ENCODE measurements at places on chromosomes 16 and 17. TPM values are rescaled to one million over a fixed set of nuclear protein-coding genes. Genes with fewer than 3 reads are reported as not detected.

GRCh38 chr16:12453832-12454231 lies 349.9 kb downstream of the CPPED1 start:
- no peak for DNase-seq

- DNase-seq = peak; percentile 34
These were observed 35.6 kb downstream of the RPA1 start for GRCh38 chr17:1865252-1866037.

DNA sequence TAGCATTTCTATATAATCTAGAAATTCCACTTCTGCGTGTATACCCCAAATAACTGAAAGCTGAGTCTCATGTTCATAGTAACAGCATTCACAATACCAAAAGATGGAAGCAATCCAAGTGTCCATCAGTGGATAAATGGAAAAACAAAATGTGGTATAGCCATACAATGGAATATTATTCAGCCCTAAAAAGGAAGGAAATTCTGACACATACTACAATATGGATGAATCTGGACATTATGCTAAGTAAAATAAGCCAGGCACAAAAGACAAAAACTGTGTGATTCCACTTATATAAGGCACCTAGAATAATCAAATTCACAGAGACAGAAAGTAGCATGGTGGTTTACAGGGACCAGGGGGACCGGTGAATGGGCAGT lies 20.4 kb downstream of the HOXB1 start:
- no peak for DNase-seq

Gene NTN3
- total RNA-seq = 5.4 TPM

Gene TEX14
- total RNA-seq = 0.20 TPM

Gene TNRC6C
- total RNA-seq = 64.7 TPM

DNA sequence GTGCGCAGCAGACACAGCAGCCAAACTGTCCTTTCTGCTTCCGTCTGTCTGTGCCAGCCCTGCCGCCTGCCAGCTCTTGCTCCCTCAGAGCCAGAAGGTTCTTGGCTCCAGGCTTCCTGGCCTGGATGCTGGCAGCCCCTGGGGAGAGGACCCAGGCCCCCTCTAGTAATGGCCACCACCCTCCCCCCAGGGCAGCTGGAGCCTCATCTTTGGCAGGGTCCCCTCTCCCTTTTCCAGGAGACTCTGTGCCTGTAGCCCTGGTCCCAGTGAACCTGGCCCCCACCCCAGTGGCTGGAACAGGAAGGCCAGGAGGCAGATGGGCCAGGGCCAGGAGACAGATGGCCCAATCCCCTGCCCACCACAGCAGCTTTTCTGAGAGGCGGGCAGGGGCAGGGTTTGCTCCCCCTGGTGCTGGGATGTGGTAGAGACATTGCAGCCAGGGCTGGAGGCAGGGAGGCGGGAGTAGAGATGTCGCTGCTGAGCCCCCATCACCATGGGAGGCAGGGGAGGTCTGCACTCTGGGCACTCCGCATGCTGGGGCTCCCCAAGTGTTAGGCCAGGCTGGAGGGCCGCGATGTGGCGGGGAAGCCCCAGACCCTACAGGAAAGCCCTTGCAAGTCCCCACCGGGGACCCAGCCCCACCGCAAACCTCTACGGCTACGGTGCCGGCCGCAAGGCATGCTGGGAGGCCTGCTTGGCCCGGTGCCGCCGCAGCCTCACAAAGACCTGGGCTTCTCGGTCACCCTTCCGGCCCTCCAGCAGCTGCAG lies 16.7 kb downstream of the UNC13D start:
- peak; percentile 91 for DNase-seq

GRCh38 chr17:40068584-40068916 lies 5.8 kb downstream of the THRA start:
- DNase-seq = no peak

- no peak for DNase-seq
These were observed 149.7 kb downstream of the CCDC182 start for GRCh38 chr17:57595426-57595825.

Gene SLX1B
- 33.6 TPM for total RNA-seq

DNA sequence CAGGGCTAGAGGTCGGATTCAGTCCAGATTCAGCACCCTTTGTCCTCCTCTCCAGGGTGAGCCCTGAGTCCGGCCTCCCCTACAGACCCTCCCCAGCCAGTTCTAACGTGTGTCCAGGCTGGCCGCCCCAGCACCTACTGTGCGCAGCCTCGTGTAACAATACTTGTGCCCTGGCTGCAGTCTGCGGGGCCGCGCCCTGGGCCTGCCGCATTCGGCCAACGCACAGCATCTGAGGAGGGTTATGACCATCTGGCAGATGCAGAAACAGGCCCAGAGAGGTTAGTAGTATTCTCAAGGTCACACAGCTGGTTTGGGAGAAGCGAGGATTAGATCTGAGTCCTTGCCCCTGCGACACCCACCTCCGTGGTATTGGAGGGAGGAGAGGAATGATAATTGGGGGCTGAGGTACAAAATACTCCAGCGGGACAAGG lies 968 bp downstream of the RIPOR1 start:
- peak; percentile 44 for DNase-seq

DNA sequence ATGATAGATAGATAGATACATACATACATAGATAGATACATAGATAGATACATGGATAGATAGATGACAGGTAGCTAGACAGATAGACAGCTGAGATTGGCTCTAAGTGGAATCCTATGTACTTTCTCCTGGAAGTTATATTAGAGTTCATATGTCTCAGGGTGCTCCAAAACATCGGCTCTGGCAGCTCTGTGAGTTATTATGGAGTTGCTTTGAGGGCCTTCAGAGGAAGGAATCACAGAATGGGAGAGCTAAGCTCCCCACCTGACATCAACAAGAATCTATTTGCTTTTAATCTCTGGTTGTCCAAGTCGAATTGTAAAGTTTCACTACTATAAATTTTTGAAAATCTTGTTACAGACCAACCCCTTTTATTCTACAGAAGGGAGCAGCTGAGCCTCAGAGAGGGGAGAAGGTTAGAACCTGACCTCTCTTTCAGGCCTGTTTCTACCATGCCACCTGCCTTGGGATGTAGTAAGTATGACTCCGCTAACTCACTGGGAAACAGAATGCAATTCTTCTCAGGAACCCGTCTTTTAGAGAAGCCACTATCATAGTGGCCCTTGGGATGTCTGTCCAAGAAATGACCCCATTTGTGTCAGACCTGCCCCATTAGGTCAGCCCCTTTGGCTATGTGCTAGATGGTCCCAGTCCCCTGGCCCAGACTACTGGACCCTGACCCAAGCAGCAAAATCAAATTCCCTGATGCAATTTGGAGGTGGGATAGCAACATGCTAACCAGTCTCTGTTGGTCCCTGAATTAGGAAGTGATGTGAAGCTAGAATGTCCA lies 18.3 kb downstream of the GP2 start:
- no peak for DNase-seq

Gene RNF222
- not detected for total RNA-seq

DNA sequence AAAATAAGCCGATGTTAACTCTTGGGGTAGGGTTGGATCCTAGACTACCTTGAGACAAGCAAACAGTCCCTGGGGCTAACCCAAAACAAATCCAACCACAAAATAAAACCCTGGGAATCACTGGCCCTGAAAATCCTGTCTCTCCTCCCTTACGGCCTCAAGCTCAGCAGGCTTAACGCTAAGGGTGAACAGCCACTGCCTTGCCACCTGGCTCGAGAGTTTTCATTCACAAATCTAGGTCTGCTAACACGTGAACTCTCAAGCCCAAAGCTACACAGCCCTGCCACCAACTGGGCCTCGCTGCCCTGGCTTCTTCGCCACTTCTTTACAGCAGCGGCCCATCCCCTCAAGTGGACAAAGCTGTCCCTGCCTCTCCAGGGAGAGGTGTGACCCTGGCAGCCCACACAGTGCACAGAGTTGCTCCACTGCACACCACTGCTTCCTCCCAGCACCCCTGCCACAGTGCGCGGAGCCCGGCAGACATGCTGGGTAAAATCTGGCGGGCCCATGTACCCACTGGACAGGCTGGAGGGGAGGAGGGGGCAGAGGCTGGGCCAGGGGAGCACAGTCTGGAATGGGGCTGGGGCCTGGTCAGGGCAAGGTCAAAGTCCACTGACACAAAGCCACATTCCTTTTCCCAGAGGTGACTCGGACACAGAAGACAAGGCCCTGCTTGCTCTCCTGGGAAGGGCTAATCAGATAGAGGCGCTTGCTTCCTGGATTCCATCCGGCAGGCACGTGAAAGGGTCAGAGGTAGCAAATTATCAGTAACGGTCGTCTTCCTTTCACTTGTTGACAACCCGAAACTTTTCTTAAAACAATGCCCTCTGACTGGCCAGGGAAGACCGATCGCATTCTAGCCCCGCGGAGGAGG lies 996 bp downstream of the PCYT2 start:
- no peak for DNase-seq

GRCh38 chr17:64015447-64015846 lies 5.0 kb downstream of the ICAM2 start:
- DNase-seq = no peak

GRCh38 chr16:66364959-66365306 lies 1.6 kb upstream of the CDH5 start:
- no peak for DNase-seq

GRCh38 chr17:79626156-79626890 lies 15.5 kb upstream of the RBFOX3 start:
- DNase-seq = peak; percentile 10

Gene CTRB1
- total RNA-seq = not detected

DNA sequence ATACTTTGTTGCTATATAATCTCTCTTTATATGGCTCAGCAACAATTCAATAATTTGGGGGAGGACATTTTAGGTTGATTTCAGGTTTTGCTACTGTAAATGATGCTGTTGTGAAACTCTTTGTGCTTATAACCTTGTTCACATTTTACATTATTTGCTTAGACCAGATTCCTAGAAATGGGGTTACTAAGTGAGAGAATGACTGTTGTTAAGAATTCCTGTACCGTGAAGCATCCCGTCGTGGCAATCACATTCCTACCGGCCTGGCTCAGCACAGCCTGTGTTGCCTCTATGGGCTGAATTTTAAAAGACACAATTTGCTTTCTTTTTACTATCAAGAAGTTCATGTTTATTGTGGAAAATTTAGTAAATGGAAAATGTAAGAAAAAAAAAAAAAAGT lies 31.4 kb downstream of the B9D1 start:
- DNase-seq = no peak

DNA sequence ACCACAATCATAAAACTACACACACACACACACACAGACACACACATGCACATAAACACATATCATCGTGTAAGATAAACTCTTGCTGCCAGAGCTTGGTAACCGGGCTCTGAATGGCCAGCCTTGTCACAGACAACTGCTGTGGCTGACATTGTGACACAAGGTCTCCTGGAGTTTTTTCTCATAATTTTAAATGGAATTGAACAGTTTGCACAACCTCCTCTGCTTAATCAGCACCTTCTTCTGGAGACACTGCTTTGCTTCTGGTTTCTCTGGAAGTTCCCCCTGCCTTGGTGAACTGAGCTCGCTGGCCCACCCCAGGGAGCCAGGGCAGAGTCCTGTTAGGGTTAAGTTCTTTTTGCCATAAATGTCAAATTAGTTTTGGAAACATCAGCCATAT lies 115.4 kb downstream of the UTP18 start:
- DNase-seq = no peak

Gene KIF2B
- not detected for total RNA-seq

GRCh38 chr16:48112600-48112999 lies 43.2 kb downstream of the ABCC12 start:
- no peak for DNase-seq

Data from glutamatergic neuron (in vitro differentiated cells).